Activated T-cell treated with anti-CD3 and anti-CD28 coated beads for 1 hour (primary cell): ENCODE measurements at places on chromosomes 12 and 14.

- no peak for DNase-seq
Measured at GRCh38 chr12:26863515-26863914, 30.5 kb upstream of the ITPR2 start.

GRCh38 chr14:33475623-33476022 is 475.3 kb downstream of the EGLN3 start:
- no peak for DNase-seq

DNA sequence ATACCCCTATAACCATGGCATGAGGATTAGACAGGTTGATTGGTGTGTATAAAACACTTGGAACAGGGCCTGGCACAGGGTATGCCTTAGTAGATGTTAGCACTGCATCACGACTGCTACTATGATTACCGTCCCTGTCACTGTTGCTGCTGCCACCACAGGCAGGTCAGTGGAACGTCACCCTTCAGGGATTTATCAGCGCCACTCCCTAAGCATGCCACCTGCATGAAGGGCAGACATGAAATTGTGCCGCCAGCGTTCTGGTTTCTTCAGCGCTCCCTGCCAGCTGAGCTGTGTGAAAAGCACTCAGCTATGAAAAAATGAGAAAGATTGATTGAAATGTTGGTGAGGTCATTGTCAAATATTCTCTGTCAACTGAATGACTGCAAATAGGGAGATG is 477.0 kb downstream of the DPF3 start:
- no peak for DNase-seq

GRCh38 chr12:87165733-87166375 is 863.3 kb downstream of the C12orf50 start:
- DNase-seq = no peak

DNA sequence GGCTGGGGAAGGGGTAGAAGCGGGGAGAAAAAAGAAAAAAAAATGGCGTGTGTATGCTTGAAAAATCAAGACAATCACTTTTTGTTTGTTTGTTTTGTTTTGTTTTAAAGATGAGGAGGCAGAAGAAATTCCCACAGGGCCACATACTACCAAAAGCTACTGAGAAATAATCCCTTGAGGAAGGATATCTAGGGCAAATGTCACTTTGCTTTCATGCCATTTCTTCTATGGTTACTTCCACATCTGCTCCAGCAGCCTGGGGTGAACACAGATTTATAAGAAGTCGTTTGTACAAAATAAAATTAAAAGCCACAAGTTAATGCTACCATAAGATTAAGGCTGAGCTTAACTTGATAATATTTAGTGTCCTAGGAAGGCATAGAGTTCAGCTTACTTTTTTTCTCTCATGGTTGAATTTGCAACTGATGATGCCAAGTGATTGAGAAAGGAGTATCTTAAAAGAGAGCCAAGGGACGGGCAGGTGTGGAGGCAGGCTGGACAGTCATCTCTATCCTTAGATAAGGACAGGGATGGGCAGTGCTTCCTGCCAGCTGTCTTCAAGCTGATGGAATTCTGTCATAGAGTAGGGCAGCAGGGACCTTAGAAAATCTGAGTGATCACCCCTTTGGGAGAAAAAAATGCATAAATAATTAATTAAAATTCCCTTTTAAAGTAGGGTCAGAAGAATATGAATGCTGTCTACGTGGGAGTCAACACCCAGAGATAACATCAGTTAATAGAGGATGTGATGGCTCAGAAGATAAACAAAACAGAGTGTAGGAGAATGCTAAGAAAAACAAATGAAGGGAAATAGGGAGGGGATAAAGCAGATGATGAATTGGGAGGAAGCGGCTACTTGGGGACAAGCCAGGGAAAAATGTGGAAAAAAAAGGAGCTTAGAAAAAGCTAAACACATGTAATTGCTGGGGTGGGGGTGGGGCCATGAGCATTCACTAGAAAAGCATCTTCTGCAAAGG is 57.1 kb downstream of the DYRK2 start:
- DNase-seq = no peak

GRCh38 chr14:49621114-49621881 is 699 bp downstream of the MGAT2 start:
- DNase-seq = no peak

- DNase-seq = no peak
Measured at GRCh38 chr12:98509063-98509462, 6.3 kb upstream of the TMPO start.

DNA sequence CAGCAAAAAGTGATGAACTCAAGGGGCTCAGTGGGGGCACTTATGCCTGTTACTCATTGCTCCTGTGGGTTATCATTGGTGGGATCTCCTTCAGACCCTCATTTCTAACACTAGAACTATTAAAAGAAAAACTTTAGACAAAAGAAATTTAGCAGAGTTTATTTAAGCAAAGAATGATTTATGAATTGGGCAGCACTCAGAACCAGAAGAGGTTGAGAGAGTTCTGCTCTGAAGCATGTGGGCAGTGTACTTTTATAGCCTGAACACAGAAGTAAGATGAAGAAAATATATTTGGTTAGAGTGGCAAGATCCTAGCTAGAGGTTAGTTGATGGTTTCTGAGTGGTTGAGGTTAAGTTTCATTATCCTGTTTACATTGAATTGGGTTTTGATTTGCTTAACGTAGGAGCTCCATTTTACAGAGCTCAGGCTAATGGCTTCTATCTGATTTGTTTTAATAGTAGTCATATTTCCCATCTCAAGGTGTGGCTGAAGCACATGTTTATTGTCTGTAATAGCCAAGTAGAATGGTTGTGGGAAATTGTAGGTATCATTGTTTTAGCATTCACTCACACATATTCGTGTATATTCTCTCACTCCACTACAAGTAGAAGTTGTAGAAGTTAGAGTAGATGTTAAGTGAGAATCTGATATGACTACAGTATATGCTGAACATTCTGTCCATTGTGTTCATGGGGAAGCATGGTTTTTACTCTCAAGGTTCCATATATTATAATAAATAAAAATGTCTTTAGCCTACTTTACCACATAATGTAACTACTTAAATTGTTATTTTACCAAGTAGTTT is 27.6 kb downstream of the LEMD3 start:
- DNase-seq = no peak

- no peak for DNase-seq
Measured at GRCh38 chr12:109797905-109798669, 35.1 kb downstream of the TRPV4 start.

GRCh38 chr12:113462998-113463745 is 8.5 kb downstream of the LHX5 start:
- no peak for DNase-seq

DNA sequence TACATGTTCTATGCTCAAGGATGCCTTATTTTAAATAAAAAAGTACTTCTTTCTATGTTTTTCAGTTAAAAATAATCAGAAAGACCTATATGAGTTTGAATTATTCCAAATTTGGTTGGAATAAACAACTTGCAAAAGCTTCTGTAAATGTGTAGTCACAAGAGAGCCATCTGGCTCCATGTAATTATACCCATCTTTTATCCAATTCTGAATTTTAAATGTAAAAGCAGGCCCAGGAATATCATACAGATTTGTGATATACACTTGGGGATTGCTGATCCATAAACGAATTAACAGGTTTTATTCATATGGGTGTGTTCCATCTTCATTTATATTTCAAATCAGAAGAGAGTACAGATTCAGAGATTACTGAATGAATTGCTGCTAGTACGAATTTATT is 329.2 kb upstream of the LRFN5 start:
- DNase-seq = no peak

GRCh38 chr14:91980157-91980556 is 32.7 kb upstream of the FBLN5 start:
- no peak for DNase-seq

DNA sequence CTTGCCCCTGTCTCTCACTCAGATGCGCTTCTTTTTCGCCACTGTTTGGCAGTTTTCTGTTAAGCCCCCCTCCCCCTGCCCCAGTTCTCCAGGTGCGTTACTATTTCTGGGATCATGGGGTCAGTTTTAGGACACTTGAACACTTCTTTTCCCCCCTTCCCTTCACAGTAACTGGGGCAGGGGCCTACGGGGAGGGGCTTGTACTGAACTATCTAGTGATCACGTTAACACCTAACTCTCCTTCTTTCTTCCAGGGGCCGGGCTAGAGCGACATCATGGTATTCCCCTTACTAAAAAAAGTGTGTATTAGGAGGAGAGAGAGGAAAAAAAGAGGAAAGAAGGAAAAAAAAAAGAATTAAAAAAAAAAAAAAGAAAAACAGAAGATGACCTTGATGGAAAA is 3.7 kb downstream of the PABPN1 start:
- no peak for DNase-seq

DNA sequence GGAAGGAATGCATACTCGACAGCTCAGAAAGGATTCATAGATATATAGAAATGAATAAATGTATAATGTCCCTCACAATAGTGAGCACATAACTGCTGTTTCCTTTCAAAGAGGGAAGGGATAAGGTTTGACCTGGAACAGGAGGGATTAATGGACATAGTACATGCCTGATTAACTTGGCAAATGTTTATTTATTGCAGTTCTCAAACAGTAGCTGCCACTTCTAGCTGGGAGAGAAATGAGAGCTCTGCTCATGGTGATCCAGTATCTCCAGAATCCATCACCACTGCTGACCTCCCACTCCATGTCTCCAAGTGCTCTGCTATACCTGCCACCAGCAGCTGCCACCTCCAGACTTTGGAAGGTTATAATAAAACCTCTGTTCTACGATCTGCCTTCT is 108.1 kb downstream of the LRIG3 start:
- no peak for DNase-seq

DNA sequence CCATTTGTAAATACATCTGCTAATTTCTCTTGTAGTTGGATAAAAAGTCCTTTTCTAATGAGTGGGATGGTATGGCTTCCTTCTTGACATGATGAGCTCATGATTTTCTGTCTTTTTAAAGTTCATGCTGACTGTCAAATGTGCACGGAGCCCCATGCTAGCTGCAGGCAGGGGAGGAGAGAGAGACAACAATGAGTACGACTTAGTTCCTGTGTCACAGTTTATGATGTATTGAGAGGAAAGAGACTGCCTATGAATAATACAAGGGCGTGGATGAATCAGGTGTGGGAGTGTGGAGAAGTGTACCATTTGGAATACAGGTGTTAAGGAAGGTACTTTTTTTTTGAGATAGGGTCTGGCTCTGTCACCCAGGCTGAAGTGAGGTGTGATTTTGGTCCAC is 10.7 kb upstream of the TBC1D30 start:
- no peak for DNase-seq

- no peak for DNase-seq
Measured at GRCh38 chr14:60294411-60295069, 45.5 kb downstream of the PPM1A start.

- no peak for DNase-seq
Measured at GRCh38 chr14:74308695-74309094, 6.0 kb upstream of the ABCD4 start.

DNA sequence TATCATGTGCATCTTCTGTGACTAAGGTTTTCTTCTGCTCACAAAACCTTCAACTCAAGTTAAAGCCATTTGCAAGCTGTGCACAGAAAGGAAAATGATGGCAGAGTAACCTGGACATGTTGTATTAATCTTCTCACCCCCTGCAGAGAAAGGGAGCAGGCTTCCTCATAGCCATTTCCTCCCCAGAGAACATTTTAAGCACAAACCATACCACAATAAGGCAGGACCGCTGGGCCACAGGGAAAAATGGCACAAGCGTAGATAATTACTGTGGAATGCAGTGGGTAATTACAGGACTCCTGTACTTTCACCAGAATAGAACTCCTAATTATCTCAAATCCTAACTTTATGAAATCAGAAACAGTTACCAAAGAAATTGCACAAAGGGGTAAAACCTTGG is 215.7 kb downstream of the KIF21A start:
- DNase-seq = no peak

- DNase-seq = no peak
Measured at GRCh38 chr12:67358781-67359338, 89.7 kb downstream of the CAND1 start.

DNA sequence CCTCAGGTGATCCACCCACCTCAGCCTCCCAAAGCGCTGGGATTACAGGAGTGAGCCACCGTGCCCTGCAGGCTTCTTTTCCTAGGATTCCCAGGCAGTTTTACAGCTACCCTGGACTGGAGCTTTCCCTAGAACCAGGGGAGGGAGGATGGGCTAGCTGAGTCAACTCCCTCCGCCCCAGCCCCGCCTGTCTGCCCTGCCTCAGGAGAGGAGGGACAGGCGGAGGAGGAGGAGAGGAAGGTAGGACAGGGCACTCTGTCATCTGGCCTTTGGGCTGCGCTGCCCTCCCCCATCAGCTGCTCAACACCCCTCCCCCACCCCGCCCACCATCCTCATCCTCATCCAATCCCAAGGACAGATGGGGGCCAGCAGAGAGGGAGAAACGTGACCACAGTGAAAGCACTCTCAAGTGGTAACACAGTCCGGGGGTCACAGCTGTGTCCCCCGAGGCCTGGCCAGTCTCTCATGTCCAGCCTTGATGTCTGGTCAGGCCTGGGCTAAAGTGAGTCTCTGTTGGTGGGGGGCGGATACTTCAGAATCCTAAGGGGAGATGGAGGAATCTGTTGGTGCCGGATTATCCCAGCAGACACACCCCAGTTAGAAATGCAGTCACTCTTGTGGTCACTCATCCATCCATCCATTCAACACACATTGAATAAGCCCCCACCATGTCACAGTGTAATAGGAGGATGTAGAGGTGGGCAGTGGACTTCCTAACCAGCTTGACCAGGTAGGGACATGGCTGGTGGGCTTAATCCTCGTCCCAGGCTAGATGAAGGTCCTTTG is 12.3 kb downstream of the FIGNL2 start:
- no peak for DNase-seq

DNA sequence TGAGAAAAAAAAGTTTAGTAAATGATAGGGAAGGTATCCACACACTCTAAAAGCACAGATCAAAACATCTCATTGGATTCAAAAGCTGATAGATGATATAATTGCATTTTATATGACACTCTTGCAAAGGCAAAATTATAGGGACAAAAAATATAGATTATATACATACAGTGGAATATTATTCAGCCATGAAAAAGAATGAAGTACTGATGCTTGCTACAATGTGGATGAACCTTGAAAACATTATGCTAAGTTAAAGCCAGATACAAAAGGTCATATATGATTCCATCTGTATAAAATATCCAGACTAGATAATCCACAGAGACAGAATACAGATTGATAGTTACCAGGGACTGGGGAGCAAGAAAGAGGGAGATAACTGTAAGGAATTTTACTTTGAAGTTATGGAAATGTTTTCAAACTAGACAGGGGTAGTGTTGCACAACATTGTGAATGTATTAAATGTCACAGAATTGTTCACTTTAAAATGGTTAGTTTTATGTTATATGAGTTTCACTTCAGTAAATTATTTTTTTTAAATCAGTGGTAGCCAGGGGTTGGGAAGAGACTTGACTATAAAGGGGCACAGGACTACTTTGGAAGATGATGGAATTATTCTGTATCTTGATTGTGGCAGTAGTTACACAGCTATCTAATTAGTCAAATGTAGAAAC is 41.7 kb upstream of the CDKN3 start:
- DNase-seq = no peak
